ENCODE measurements at places on chromosomes 1 and 21. TPM values are rescaled to one million over a fixed set of nuclear protein-coding genes. Genes with fewer than 3 reads are reported as not detected.

The MSH4 gene
- polyA plus RNA-seq = 0.34 TPM

The CA6 gene
- not detected for polyA plus RNA-seq

The HRNR gene
- polyA plus RNA-seq = 0.07 TPM

The OR10Z1 gene
- 0.08 TPM for polyA plus RNA-seq

The CXADR gene
- polyA plus RNA-seq = 0.59 TPM

The LRRC53 gene
- not detected for polyA plus RNA-seq

The RGS13 gene
- 0.58 TPM for polyA plus RNA-seq

The DCDC2B gene
- polyA plus RNA-seq = 0.15 TPM

The LINGO4 gene
- 0.09 TPM for polyA plus RNA-seq

The HNRNPU gene
- 369 TPM for polyA plus RNA-seq

The PLA2G2C gene
- 0.04 TPM for polyA plus RNA-seq

The OVAAL gene
- polyA plus RNA-seq = not detected

The SEC16B gene
- polyA plus RNA-seq = 7.4 TPM

The LCE1D gene
- not detected for polyA plus RNA-seq

The NKAIN1 gene
- 2.6 TPM for polyA plus RNA-seq

The CD1E gene
- not detected for polyA plus RNA-seq

The RIPK4 gene
- 0.21 TPM for polyA plus RNA-seq

The LCE3E gene
- not detected for polyA plus RNA-seq

The SPRR5 gene
- polyA plus RNA-seq = not detected

The NR1I3 gene
- 1.3 TPM for polyA plus RNA-seq

The TSSK3 gene
- 1.2 TPM for polyA plus RNA-seq

All from muscle of leg (tissue), 16 donors.